AML-193 (cell line): ENCODE measurements at places on chromosomes 6 and 20.
A peak's percentile ranks its signal among the peaks of the same experiment; 100 is the strongest.

GRCh38 chr6:79777713-79778579 lies 146.8 kb downstream of the SH3BGRL2 start:
- peak; percentile 74 for DNase-seq

- DNase-seq: no peak
Observed at GRCh38 chr6:112980676-112981075, 633.5 kb downstream of the RFPL4B start.

GRCh38 chr6:124881898-124882578 lies 80.2 kb upstream of the RNF217 start:
- DNase-seq: no peak

DNA sequence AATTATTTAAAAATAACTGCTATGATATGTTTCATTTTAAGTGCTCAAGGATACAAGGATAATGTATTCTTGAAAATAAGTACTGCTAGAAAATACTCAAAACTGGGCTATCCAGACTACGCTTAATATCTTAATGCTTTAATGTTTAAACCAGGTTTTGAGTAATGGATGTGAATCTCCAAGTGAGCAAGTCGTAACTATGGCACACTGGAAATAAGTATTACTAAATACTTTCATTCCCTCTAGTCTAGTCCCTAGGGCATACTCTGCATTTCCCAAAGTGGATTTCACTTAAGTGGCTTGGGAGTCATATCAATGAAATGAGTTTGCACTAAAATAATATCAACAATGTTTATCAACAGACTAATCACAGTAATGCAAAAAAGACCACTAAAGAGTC lies 48.1 kb downstream of the HMGCLL1 start:
- no peak for DNase-seq

GRCh38 chr6:11722805-11723631 lies 55.6 kb downstream of the ADTRP start:
- DNase-seq: no peak

DNA sequence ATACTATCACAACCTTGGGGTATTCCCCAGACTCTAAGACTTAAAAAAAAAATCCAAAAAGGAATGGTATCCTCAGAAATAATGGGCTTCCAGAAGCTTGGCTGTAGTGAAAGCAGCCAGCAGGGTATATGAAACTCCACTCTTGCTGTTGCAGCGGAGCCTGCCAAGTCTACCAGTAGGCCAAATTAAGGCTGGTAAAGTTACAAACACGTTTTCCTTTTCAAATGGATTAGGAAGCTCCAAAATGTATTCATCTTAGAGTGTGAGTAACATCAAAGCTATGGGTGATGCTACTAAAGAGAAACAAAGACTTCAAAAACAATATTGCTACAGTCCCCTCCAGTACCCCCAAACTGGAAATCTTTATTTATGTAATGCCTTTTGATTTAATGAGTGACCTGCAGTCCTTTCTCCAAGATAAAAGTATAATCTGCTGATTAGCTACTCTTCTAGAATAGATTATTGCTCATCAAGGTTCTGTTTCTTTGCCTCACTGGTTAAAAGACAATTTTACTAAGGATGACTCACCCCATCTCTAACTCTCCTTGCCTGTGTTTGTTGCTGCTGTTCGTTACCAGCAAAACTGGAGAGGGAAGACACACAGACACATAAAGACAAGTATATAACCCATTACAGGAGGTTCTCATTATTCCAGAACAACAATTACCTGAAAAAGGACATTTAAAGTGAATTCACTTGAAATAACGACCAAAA lies 84.9 kb downstream of the BTBD9 start:
- DNase-seq: no peak
